Left lung (tissue), 14 donors: ENCODE measurements at places on chromosomes 2 and 18.

GRCh38 chr2:217915706-217916105 is 87.1 kb downstream of the TNS1 start:
- peaks cover 100% of the 10 kb centered on the region for H3K4me1 ChIP-seq
- DNase-seq, result no peak

DNA sequence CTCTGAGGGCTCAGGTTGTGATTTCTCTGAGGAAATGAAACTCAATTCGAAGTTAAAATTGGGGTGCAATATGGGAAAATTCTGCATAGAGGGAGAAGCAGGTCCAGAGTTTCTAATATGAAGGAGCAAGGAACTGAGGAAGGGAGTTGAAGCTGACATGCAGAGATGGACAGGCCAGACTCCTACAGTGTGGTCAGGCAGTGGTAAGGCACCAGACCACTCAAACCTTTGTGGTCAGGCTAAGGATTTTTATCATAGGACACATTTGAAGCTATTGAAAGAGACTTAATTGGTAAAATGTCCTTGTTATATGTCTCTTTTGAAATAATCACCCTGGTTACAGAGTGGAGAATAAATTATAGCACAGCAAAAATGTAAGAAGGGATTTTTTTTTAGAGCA is 1074.8 kb upstream of the CDH2 start:
- H3K27ac ChIP-seq, result no peak overlapping the region
- H3K36me3 ChIP-seq, result no peaks in the 10 kb centered on the region
- no peaks in the 10 kb centered on the region for H3K27me3 ChIP-seq

GRCh38 chr2:12303181-12304030 is 413.3 kb upstream of the TRIB2 start:
- H3K27me3 ChIP-seq, result no peaks in the 10 kb centered on the region
- H3K4me1 ChIP-seq, result no peaks in the 10 kb centered on the region
- DNase-seq, result no peak
- no peaks in the 10 kb centered on the region for H3K36me3 ChIP-seq

GRCh38 chr18:60935041-60935910 is 398.0 kb upstream of the CDH20 start:
- H3K27ac ChIP-seq, result no peak overlapping the region
- DNase-seq, result no peak
- H3K4me3 ChIP-seq, result no peak overlapping the region
- no peaks in the 10 kb centered on the region for H3K4me1 ChIP-seq
- no peaks in the 10 kb centered on the region for H3K36me3 ChIP-seq
- H3K27me3 ChIP-seq, result no peaks in the 10 kb centered on the region

GRCh38 chr2:236879416-236879963 is 206.2 kb upstream of the COPS8 start:
- no peak for DNase-seq
- H3K27ac ChIP-seq, result no peak overlapping the region
- no peak overlapping the region for H3K4me3 ChIP-seq
- H3K4me1 ChIP-seq, result no peaks in the 10 kb centered on the region
- peaks cover 5% of the 10 kb centered on the region for H3K27me3 ChIP-seq

DNA sequence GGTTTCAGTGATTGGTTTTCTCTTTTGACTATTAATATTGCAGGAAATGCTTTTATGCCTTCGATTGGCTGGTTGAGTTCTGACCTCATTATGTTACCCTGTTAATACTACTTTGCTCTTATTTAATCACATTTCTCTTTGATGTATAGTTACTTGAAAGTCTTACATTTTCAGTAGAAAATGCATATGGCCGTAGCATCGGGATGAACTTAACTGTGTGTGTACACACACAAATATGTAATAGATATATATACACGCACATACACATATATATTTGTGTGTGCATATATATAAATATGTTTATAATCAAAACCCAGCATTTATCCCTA is 1.6 kb downstream of the EPC2 start:
- H3K36me3 ChIP-seq, result no peaks in the 10 kb centered on the region
- H3K27me3 ChIP-seq, result no peaks in the 10 kb centered on the region
- no peak for DNase-seq
- peak overlapping the region; percentile 95 for H3K4me3 ChIP-seq
- H3K27ac ChIP-seq, result peak overlapping the region; percentile 99
- H3K4me1 ChIP-seq, result peaks cover 10% of the 10 kb centered on the region

GRCh38 chr18:58761241-58761969 is 90.1 kb downstream of the MALT1 start:
- H3K4me1 ChIP-seq, result no peaks in the 10 kb centered on the region
- no peak for DNase-seq
- H3K27me3 ChIP-seq, result no peaks in the 10 kb centered on the region

DNA sequence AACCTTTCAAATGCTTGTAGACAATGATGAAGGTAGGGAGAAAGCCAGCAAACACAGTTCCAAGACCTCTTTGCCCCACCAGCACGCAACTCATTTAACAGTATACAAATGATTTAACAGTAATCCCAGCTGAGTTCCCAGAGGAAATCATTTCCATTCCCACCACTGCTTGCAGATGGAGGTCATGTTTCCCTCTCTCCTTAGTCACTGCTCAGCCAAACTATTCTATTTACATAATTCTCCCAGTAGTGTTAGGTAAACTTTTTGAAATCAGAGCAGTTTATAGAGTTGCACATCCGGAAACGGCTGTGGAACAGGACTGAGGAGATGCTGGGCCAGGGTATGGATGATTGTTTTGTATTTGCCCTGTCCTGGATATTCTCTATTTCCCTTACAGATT is 328.5 kb downstream of the FIGN start:
- no peaks in the 10 kb centered on the region for H3K36me3 ChIP-seq
- no peak for DNase-seq
- H3K4me3 ChIP-seq, result no peak overlapping the region
- no peak overlapping the region for H3K27ac ChIP-seq
- no peaks in the 10 kb centered on the region for H3K27me3 ChIP-seq

DNA sequence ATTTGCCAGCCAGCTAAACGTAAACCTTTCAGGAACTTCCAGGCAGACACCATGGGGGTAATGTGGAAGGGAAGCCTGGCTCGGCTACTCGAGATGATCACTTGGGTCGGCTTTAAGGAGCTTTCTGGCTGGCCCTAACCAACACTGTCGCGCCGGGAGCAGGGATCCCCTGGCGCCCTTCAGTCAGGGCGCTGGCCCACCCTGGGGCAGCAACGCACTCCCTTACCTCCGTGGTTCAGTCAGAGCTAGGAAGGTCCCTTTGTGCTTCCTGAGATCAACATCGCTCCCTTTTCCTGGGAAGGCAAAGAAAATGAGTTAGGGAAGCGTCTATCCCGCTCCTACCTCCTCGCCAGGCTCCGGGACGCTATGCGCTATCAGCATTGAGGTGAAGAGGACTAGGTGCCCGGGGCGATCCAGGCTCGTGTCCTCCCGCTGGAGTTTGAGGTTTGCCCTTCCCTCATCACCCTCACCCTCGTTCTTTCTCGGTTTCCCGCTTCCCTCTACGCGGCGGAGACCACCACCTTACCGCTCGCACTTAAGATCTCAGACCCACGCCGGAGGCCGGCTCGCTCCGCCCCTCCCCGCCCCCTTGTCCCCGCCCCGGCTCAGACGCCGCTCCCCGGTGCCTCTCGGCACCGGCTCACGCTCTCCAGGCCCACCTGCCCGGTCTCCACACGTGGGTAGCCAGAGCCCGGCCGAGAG is 449 bp upstream of the ATRAID start:
- peak overlapping the region; percentile 99 for H3K27ac ChIP-seq

GRCh38 chr2:8719528-8719927 is 37.7 kb downstream of the ID2 start:
- no peak overlapping the region for H3K4me3 ChIP-seq
- H3K36me3 ChIP-seq, result no peaks in the 10 kb centered on the region
- no peaks in the 10 kb centered on the region for H3K27me3 ChIP-seq
- no peak overlapping the region for H3K27ac ChIP-seq
- no peaks in the 10 kb centered on the region for H3K4me1 ChIP-seq
- DNase-seq, result no peak

DNA sequence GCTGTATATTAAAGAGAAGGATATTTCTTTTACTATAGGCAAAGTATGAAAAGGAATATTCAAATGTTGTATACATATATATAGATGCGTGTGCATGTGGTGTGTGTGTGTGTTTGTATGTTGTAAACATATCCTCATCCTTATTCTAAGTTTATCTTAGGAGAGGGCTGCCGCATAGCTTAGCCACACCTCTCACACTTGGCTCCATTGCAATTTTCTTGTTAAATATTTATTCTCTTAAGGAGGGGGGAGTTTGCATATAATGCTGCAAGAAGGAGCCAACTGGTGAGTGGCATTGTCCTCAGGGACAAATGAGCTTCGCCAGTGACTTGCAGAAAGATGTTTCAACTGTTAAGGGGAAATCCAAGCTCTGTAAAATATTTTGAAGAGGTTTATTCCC is 360.1 kb upstream of the RND3 start:
- H3K27ac ChIP-seq, result no peak overlapping the region
- no peaks in the 10 kb centered on the region for H3K27me3 ChIP-seq
- H3K4me1 ChIP-seq, result no peaks in the 10 kb centered on the region
- H3K4me3 ChIP-seq, result no peak overlapping the region
- H3K36me3 ChIP-seq, result no peaks in the 10 kb centered on the region
- no peak for DNase-seq

DNA sequence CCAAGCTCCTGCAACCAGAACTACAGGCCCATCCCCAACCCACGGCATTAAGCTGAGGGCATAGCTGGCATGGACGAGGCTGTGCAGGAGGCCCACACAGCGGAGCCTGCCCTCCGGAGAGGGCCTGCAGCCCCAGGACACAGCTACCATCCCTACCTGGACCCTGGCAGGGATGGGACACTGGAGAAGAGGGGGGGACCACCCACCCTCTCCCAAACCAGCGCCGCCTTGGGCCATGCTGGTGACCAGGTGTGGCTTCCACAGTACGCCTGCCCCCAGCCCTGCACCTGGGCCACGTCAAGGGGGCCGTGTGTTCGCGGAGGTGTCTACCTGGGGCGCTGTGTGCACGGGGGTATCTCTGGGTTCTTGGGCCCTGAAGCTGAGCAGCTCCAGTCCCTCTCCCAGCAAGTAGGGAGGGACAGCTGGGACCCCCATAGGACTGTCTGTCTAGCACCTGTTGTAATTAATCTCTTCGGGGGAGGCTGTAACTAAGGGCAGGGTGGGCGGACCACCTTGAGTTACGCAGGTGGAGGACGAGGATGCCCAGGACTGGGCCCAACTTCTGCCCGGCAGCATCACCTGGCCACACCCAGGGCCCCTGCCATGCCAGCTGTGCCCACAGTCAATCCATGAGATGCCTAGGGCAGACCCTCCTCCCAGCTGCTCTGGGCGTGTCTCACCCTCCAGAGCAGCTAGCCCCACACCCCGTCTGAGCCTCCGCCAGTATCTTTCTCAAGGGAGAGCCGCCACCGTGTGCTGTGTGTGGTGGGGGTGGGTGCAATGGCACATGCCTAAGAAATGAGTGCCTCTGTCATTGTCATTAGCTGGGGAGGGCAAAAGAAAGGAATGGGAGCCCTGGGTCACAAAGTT is 18.3 kb downstream of the HS6ST1 start:
- DNase-seq, result no peak
- no peaks in the 10 kb centered on the region for H3K36me3 ChIP-seq

DNA sequence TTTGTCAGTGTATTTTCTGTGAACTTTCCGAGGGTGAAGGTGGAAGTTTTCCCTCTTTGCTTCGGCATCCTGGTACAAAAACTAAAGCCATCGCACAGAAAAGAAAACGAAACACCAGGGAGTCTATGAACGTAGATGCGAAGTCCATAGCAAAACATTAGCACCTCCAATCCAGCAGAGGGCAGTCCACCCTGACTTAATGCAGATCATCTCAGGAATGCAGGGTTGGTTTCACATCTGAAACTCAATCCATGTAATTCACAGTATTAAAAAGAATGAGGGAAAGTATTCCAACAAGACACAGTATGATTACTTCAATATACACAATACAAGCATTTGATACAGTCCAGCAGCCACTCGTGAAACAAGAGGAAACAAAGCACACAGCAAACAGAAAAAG is 70.8 kb downstream of the RTP5 start:
- no peaks in the 10 kb centered on the region for H3K27me3 ChIP-seq
- H3K4me1 ChIP-seq, result no peaks in the 10 kb centered on the region
- no peak overlapping the region for H3K27ac ChIP-seq
- DNase-seq, result no peak
- H3K36me3 ChIP-seq, result no peaks in the 10 kb centered on the region

DNA sequence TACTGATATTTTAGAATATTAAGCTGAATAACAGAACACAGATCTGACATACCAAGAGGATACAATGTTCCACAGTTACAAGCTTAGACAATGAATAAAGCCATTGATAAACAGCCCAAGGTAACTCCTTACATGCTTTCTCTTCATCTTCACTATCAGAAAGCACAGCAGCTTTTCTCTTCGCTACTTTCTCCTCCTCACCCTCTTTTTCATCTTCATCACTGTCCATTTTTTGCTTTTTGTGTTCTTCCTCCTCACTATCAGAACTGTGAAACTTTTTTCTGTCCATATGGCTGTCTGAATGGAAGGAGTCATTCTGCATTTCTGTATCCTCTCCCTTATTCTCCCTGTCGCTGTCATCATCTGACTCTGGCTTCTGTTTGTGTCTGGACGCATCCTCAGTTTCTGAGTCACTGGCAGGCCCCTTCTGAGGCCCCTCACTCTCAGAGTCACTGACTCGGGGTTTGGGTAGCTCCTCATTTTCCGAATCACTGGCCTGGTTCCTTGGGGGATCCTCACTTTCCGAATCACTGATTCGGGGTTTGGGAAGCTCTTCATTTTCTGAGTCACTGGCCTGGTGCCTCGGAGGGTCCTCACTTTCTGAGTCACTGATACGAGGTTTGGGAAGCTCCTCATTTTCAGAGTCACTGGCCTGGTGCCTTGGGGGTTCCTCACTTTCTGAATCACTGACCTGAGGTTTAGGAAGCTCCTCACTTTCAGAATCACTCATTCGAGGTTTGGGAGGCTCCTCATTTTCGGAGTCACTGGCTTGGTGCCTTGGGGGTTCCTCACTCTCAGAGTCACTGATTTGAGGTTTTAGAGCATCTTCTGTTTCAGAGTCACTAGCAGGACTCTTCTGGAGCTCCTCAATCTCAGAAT is 21.5 kb downstream of the IWS1 start:
- no peaks in the 10 kb centered on the region for H3K36me3 ChIP-seq
- no peaks in the 10 kb centered on the region for H3K27me3 ChIP-seq
- no peak overlapping the region for H3K4me3 ChIP-seq
- H3K4me1 ChIP-seq, result peaks cover 25% of the 10 kb centered on the region
- no peak for DNase-seq

GRCh38 chr2:1690056-1690775 is 54.1 kb downstream of the PXDN start:
- H3K4me3 ChIP-seq, result no peak overlapping the region
- H3K4me1 ChIP-seq, result no peaks in the 10 kb centered on the region
- no peak for DNase-seq
